ENCODE measurements at places on chromosomes 16 and 17.

- no peak for DNase-seq
These were observed 35.4 kb upstream of the TMC5 start for GRCh38 chr16:19382084-19382801.

GRCh38 chr17:57092779-57093178, 7.7 kb downstream of the AKAP1 start:
- no peak for DNase-seq

- no peak for DNase-seq
These were observed 20.4 kb downstream of the TEX2 start for GRCh38 chr17:64242633-64243032.

DNA sequence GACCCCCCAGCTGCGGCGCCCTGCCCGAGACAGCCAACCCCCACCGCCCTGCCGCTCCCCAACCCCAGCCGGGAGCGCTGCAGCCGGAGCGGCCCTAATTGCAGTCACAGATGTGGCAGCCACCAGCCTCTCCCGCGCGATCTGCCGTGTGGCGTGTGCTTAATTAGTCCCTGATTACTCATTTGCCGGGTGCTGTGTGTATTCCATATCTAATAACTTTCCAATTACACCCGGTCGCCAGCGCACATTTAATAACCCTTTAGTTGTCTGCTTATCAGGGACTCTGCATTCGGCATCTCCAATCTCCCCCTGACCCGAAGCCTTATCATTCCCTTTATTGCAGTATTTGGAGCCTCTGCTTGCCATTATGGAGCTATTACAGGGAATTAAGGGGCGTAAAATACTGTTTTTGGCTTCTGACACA, 236.7 kb upstream of the CIBAR2 start:
- DNase-seq: no peak

GRCh38 chr16:51408357-51408756, 257.3 kb upstream of the SALL1 start:
- no peak for DNase-seq

DNA sequence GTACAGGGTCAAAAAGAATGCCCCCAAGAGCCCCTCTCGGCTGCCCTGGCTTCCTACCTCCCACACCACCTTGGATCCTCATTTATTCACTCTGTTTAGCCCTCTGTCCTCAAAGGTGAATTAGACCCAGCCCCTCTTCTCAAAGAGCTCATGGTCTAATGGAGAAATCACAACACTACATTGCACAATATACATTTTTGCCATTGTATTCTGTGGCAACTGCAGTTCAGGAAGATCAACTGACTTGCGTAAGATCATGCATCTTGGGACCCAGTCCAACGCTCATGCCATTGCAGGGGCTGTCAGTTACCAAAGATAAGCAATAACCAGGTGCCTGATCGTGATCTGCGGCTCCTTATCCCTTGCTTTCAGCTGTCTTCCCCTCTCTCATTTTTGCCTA, 1.4 kb downstream of the KRT38 start:
- DNase-seq: no peak

DNA sequence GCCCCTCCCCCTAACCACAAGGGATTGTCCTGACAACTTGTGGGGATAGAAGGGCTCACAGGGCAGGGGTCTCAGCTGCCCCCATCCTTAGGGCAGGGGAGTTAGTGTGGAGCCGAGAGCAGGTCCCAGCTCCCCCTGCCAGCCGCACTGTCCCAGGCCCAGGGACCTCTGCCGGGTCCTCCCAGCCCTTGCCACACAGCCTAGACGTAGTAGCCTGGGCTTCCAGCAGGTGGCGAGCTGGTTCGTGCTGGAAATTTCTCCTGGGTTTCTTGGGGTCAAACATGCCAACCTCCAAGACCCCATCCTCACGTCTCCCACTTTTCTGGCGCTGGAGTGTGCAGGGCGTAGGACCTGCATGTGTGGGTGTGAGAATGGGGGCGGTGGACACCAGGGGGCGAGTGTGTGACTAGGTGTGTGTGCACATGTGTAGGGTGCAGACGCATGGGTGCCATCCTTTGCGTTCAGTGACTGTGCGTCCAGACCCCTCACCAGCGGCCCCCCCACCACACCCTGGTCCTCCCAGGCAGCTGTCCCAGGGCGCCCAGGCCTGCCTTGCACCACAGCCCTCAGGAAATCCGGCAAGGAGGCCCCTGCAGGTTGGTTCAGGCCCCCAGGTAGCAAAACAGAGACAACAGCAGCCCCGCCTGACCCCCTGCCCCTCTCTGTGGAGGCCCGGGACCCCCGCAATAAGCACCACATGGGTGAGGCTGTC, 29.5 kb downstream of the SBK1 start:
- DNase-seq: no peak

DNA sequence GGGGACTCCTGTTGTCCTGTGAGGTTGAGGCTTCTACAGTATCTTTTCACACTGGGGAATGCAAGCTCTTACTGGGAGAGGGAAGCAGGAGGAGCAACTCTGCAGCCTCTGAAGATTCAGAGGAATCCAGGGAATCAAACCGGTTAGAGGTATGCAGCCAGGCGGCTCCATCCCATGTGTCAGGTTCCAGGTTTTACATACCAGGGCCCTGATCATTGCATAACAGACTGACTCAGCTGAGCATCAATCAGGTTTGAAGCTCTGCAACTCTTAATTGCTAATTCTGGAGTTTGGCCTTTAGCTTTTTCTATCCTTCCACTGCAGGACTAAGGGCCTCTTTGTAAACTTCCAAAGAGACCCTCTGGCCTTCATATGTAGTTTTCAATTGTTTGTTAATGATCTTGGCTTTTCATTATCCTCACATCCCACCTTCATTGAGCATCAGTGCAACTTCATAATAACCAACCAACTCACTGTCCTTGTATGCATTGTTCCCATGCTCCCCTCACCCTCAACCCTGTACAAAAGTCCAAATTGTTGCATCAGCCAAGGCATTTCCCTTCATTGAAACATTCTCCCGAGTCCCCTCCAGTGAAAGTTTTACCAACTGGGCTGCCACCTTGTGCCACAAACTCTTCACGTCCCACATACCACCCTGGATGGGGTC, 59.7 kb upstream of the DHX40 start:
- DNase-seq: no peak

DNA sequence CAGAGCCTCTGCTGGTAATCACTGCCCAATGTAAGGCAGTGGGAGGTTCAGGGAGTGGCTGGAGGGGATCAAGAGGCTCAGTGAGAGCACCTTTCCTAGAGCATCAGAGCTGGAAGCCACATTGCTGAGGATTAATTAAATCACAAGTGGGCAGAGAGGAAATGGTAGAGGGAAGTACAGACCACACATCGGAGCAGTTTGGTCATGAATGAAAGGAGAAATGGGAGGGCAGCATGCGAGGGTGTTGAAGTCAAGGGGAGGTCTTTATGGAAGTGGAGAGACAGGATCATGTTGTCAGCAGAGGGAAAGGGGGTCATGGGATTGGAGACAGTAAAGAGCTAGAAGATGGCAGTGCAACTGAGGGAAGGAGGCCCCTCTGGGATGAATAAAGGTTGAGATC, 2.3 kb downstream of the CCL17 start:
- no peak for DNase-seq

DNA sequence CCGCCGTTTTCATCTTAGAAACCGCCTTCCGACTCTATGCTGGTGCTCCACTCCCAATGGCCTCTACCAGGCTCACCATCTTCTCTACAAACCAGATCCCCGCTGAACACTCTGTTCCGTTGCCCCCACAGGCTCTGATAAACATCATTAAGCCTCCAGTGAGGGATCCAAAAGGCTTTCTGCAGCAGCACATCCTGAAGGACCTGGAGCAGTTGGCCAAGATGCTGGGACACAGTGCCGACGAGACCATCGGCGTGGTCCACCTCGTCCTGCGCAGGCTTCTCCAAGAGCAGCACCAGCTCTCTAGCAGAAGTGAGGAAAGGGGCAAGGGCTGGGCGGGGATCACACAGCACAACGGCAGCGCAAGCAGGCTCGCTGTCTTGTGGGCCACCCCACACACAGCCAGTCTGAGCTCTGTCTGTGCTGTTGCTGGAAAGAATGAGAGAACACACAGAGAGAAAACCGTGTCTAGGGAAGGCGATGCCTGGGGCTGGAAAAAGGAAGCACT, 33.5 kb upstream of the ENDOV start:
- DNase-seq: no peak

GRCh38 chr17:80969030-80969673, 22.5 kb upstream of the CHMP6 start:
- no peak for DNase-seq
